Osteocyte (in vitro differentiated cells): ENCODE measurements at places on chromosomes 1 and 21. TPM values are rescaled to one million over a fixed set of nuclear protein-coding genes. Genes with fewer than 3 reads are reported as not detected.

The ACKR1 gene
- not detected in 2 replicates for total RNA-seq

The OR10Z1 gene
- total RNA-seq, result not detected in 2 replicates

The ATP6V1G3 gene
- total RNA-seq, result not detected in 2 replicates

The AZIN2 gene
- total RNA-seq, result 8.0 and 10.4 TPM in 2 replicates

The NBPF1 gene
- 50.1 and 55.6 TPM in 2 replicates for total RNA-seq

The LRRC71 gene
- total RNA-seq, result 0.18 and 0.35 TPM in 2 replicates

The PDPN gene
- not detected in 2 replicates for total RNA-seq

- DNase-seq, result no peak
Measured at GRCh38 chr1:201606096-201606495, 67.2 kb downstream of the NAV1 start.

- DNase-seq, result no peak
Measured at GRCh38 chr1:246479061-246479460, 28.0 kb downstream of the SMYD3 start.

- no peak for DNase-seq
Measured at GRCh38 chr1:217721692-217722091, 90.5 kb downstream of the SPATA17 start.

GRCh38 chr1:11272544-11272831 lies 510 bp upstream of the UBIAD1 start:
- DNase-seq, result no peak

DNA sequence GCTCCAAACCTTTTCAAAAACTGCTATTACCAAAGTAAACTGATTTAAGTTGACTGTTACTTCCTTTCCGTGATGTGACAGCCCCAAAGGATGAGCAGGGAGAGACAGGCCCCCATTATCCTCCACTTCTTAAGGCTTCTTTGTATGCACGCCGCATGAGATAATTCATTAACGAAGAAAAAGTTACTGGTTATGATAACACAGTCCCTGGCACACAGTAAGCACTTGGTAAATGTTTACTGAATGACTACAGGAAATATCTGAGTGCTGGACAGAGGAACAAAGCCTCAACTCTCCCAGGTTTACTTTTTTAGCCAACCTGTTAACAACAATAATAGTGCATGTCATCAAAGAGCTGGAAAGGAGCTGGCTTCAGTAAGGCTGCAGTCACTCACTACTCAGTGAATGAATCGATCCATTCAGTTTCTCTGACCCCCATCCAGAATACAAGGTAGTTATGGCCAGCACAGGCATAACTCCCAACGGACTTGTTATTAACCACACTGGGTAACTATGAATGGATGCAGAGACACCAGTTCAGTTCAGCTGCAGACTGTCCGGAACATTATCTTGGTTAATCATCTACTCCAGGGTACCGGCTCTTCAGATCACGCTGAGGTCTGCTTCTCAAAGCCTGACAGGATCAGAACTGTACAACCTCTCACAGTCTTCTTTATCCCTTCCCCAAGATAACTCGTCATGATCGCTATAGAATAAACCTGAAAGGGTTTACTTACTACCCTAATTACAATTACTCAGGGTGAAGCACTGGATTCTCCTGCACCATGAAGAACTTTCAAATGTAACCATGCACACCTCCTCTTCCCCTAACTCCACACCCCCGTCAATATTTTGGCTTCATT lies 58.3 kb downstream of the TGFBR3 start:
- DNase-seq, result no peak

- DNase-seq, result no peak
Measured at GRCh38 chr1:222334026-222334680, 213.8 kb downstream of the HHIPL2 start.

DNA sequence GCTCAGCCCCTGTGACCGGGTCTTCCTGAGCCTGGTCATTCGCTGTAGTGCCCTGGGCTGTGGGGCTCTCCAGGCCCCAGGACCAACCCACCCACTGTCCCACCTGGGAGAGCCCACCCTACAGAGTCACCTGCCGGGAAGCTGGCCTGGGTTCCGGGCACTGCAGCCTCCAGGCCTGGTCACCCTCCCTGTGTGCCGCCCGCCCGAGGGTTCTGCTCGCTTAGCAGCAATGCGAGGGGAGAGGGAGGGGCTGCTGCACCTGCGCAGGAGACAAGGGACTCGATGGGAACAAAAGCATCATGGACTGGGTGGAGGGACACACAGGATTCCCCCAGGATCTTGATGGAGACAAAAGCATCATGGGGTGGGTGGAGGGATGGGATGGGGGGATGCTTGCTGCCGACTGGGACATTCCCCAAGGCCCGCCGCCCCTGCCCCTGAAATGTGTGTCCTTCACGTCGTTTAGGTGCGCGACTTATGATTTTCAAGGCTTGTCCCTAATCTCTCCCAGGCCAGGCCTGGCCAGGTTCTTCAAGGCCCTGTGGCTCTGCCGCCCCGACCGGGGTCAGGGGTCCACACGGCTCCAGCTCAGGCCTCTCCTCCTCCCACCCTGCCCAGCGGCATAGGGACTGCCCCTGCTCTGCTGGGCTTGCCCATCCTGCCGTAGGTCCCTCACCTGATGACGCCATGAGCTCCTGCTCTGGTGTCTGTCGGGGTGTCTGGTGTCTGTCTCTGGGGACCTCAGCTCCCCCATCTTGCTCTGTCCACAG lies 1.7 kb downstream of the KRTAP10-8 start:
- DNase-seq, result peak; percentile 80

DNA sequence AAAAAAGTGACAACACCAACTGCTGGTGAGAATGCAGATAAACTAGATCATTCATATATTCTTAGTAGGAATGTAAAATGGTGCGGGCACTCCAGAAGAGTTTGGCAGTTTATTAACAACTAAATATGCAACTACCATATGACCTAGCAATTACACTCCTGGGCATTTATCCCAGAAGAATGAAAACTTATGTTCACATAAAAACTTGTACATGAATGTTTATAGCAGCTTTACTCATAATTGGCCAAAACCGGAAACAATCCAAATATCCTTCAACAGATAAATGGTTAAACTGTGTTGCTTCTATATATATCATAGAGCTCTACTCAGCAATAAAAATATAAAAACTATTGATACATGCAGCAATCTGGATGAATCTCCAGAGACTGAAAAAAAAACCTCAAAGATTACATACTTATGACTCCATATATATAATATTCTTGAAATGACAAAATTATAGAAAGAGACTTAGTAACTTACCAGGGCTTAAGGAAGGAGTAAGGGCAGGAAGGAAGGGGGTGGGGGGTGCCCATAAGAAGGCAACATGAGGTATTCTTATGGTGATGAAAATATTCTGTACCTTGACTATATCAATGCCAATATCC lies 99.9 kb downstream of the KCNH1 start:
- no peak for DNase-seq

DNA sequence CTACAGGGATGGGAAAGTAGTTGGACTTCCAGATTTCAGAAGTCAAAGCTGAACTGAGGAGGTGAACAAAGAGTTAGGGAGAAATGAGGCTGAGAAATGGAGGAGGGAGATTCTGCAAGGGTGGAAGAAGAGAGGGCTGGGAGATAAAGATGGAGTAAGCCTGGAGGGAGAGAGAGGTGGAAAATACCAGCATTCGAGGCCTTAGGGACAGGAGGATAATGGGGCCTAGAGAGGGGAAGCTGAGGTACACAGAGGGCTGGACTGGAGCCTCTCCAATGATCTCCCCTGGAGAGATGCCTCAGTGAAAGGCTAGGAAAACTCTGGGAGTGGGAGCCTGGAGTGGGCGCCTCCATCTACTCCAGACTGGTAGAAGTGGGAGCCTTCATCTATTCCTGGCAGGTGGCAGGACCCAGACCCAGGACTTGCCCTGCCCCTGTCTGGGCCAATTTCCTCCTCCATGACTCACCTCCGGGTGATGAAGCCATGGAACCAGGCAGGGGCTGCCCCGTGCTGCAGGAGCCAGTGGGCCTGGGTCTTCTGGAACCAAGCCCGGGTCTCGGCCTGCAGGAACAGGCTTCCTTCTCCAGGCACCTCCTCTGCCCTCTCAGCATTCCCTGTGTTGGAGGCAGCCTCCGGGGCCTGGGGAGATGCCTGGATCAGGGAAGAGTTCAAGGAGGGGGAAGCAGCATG lies 1.9 kb downstream of the SH2D2A start:
- DNase-seq, result no peak

DNA sequence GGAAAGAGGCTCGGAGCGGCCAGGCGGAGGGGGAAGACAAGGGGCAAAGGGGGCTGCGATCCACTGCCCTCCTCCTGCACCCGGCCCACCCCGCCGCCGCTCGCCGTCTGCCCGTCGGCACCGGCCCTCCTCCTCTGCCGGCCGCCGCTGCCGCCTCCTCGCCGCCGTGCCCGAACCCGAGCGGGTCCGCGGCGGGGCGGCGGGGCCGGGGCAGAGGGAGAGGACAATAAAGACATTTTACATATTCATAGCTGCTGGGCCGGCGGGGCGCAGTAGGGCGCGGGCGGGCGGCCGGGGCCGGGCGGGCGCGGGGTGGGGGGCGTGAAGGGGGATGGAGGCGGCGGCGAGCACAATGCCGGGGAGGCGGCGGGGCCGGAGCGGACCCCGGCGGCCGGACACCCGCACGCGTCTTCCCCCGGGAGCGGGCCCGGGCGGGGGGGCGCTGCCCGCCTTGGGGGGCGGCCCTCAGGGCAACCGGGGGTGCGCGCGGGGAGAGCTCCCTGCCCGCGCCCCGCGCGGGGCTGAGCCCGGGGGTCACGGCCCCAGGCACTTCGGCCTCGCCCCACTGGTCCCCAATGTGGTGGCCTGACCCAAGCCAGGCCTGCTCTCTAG lies 546 bp downstream of the POU2F1 start:
- no peak for DNase-seq

GRCh38 chr1:116751621-116752020 lies 2.6 kb upstream of the CD2 start:
- no peak for DNase-seq

- peak; percentile 25 for DNase-seq
Measured at GRCh38 chr1:245807306-245807705, 652.5 kb downstream of the KIF26B start.

GRCh38 chr1:184362876-184363275 lies 24.0 kb upstream of the C1orf21 start:
- DNase-seq, result no peak

DNA sequence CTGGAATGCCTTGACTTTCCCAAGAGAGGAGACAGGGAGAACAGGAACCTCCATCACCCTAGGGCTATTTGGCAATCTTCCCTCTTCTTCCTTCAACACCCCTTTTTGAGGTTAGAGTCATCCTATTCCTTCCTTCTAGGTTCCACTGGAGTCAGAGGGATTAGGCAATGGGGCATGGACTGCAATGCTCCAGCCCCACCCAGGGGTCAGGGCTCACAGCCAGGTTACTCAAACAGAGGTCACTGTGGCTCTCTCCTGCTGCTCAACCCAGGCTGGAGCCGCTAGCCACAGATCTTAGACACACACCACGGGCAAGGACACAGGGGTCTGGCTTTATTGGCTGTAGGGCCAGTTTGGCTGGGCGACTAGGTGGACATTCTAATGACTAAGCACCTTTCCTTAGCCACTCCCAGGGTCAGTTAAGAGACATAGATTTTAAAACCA lies 145.5 kb upstream of the NRIP1 start:
- DNase-seq, result no peak

DNA sequence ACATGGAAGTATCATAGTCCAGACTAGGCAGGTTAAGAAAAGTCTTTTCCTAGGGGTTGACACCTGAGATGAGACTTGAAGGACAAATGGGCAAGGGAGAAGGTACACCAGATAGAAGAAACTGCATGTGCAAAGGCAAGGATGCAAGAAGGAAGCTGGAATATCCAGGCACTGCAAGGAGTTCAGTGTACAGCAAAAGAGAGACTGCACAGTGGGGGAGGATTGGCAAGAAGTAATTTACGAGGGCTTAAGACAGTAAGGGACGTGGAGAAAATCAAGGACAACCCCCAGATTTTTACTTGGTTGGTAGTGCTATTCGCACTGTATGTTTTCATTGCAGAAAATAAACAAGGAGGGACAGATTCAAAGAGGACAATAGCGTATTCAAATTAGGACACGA lies 58.5 kb downstream of the DNM3 start:
- DNase-seq, result no peak

DNA sequence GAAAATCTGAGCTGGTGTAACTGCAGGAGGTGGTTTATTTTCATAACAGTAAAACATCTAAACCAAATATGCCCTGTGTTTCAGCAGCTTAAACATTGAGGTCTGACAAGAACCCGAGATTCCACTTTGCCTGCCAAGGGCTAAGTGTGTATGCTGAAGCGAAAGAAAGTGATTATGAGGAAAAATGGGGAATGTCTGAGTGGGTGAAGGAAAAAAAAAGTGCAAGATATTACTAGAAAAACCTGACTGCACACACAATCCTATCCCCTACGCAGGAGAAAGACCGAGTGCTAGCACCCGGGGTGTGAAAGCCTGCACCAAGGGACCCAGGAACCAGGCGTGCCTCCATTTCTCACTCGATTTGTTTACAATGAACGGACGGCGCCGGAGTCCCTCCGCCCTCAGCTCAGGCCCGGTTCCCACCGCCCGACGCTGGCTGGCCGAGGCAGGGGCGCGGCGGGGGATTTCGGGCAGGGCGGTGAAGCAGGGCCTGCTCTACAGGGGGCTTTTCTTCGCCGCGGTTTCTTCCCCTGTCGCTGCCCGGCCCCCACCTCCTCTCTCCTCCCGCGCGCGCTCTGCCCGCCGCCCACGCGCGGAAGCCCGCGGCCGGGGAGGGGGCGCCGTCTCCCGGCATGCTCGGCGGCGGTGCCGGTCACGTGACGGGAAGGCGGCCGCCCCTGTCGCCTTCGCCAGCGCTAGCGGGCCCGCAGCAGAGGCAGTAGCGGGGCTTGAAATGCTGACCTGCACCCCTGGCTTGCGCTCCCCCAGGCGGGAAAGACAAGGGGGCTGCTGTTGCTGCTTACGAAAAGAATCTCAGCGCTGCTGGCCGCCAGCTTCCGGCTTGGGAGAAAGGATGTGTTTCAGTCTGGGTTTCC lies 35.9 kb downstream of the ITPKB start:
- peak; percentile 92 for DNase-seq

- no peak for DNase-seq
Measured at GRCh38 chr21:25970254-25970930, 200.2 kb downstream of the APP start.

DNA sequence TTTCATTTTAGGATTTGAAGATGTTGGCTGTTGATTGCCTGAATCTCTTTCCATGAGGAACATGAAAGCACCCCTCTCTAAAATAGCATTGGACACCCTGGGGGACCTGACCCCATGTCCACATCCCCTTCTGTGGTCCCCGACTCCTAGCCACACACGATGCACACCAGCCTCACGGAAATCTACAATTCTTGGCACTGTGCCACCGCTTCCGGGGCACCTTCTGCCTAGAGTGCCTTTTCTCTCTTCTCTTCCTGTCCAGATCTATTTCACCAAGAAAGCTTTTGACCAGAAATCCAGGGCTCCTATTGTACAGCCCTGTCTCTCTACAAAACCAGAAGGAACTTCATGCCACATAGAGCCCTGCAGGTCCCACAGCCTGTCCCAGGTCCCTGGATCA lies 50.3 kb downstream of the MYSM1 start:
- DNase-seq, result no peak

GRCh38 chr1:31703431-31704270 lies at the start of gene COL16A1:
Gene COL16A1, minus strand, starts transcription at chr1:31704017. Its CDS starts 1,824 bp downstream, at chr1:31702193.
- DNase-seq, result peak; percentile 86

- DNase-seq, result no peak
Measured at GRCh38 chr1:77280962-77281361, 857 bp upstream of the AK5 start.
